ENCODE measurements at places on chromosomes 4 and X.

DNA sequence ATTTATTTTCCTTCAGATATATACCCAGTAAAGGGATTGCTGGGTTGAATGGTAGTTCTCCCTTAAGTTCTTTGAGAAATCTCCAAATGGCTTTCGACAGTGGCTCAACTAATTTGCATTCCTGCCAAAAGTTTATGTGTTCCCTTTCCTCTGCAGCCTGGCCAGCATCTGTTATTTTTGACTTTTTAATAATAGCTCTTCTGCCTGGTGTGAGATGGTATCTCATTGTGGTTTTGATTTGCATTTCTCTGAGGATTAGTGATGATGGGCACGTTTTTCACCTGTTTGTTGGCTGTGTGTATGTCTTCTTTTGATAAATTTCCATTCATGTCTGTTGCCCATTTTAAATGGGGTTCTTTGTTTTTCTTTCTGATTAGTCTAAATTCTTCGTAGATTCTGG, 375.2 kb downstream of the UBE2NL start:
- DNase-seq, result no peak

GRCh38 chr4:96260064-96260682, 420.3 kb downstream of the PDHA2 start:
- DNase-seq, result no peak

- DNase-seq, result peak; percentile 62
Observed at GRCh38 chr4:83285055-83285407, 433 bp upstream of the COQ2 start.

GRCh38 chr4:187128976-187129375, 405.3 kb upstream of the FAT1 start:
- peak; percentile 97 for DNase-seq

DNA sequence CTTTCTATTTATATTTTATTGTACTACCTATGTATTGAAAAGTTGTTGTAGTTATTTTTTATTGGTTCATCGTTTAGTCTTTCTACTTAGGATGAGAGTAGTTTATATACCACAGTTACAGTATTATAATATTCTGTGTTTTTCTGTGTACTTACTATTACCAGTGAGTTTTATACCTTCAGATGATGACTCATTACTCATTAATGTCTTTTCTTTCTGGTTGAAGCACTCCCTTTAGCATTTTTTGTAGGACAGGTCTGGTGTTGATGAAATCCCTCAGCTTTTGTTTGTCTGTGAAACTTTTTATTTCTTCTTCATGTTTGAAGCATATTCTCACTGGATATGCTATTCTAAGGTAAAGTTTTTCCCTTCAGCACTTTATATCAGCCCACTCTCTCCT, 7.7 kb downstream of the LUZP4 start:
- DNase-seq, result no peak

DNA sequence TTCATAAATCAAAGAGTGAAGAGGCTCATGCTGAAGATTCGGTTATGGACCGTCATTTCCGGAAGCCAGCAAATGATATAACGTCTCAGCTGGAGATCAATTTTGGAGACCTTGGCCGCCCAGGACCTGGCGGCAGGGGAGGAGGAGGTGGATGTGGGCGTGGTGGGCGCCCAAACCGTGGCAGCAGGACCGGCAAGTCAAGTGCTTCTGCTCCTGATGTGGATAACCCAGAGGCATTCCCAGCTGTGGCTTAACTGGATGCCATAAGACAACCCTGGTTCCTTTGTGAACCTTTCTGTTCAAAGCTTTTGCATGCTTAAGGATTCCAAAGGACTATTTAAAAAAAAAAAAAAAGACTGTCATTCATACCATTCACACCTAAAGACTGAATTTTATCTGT, 44.0 kb upstream of the EFNB1 start:
- DNase-seq, result no peak

All from EH (cell line).